Stimulated activated CD4-positive, alpha-beta T cell treated with anti-CD3 and anti-CD28 coated beads, Interleukin-1b, Interleukin-23, amount 100 ng/mL, for 1 hour (primary cell): ENCODE measurements at places on chromosomes 12 and 14.

- no peak for DNase-seq
Observed at GRCh38 chr12:3882896-3883564, 9.8 kb upstream of the PARP11 start.

DNA sequence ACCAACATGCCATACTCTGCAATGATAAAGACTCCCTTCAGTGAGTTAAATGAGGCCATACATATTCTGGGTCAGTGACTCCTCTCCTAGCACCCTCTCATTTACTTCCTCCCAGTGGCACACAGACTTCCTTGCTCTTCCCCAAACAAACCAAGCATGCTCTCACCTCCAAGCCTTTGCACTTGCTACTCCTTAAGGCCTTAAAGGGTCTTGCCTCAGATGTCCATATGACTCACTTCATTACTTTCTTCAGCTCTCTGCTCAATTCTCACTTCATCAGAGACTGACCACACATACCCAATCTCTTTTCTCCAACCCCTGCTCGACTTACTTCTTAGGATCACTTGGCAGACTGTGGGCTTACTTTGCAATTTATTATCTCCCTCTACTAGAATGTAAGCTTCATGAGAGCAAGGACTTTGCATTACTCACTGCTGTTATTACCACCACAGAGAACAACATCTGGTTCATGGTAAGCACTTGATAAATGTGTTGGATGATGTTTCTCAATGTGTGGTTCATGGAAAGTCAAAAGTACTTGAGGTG lies 22.8 kb downstream of the DDX24 start:
- no peak for DNase-seq

GRCh38 chr12:1206118-1206734 lies 215.2 kb downstream of the ERC1 start:
- no peak for DNase-seq

GRCh38 chr12:116964054-116965050 lies 53.6 kb downstream of the FBXW8 start:
- DNase-seq = no peak

DNA sequence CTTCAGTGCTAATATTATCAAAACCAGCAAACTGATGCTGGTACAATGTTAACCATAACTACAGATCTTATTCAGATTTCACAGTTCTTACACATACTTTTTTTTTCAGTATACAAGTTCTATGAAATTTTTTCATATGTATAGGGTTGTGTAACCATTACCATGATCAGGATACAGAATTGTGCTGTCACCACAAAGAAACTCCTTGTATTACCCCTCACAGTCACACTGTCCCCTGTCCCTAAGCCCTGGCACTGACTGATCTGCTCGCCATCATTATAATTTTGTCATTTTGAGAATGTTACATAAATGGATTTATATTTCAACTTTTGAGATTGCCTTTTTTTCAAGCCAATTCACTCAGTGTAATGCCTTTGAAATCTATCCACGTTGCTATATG lies 21.3 kb upstream of the NFKBIA start:
- no peak for DNase-seq

DNA sequence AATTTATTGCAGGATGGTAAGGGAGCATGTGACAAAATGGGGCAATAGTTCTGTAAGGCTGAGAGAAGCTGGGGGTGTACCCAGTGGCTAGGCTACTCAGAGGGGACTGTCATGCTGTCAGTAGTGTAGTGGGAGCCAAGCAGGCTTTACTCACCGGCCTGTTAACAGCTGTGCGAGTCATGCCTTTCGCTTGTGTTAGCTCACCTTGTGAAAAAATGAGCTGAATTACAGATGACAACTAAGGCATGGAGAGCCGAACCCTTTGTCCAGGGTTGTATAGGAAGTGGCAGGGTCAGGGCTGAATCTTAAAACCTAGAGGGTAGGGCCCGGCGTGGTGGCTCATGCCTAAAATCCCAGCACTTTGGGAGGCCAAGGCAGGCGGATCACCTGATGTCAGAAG lies 37.9 kb downstream of the SH2B3 start:
- no peak for DNase-seq

GRCh38 chr12:25979563-25979962 lies 21.1 kb downstream of the RASSF8 start:
- no peak for DNase-seq

DNA sequence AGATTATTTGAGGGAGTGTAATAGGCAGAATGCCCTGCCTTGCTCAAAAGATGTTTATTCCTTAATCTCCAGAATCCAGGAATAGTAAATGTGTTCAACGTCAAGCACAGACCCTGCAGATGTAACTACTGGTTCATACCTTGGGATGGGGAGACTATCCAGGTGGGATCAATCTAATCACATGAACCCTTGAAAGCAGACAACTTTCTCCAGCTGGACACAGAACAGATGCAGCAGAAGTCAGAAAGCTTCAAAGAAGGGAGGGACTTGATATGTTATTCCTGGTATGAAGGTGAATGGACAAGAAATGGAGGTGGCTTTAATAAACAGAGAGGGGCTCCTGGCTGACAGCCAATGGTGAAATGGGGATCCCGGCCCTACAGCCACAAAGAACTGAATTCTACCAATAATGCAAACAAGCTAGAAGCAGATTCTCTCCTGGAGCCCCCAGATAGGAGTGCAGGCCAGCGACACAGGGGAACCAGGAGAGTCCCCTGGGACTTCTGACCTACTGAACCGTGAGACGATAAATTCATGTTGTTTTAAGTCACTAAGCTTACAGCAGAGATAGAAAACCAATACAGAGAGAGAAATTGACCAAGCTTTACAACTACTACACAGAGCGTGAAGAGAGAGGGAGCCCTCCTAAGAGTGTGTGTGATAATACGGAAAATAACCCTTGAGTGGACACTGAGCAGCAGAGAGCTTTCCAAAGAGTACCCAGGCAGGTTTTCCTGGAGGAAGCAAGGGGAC lies 133.5 kb upstream of the TMEM132C start:
- DNase-seq = no peak

- no peak for DNase-seq
Observed at GRCh38 chr14:68805414-68805813, 12.5 kb upstream of the ZFP36L1 start.

- no peak for DNase-seq
Observed at GRCh38 chr12:29552994-29553748, 55.7 kb upstream of the OVCH1 start.
